Lung microvascular endothelial cell (primary cell): ENCODE measurements at places on chromosomes 4 and X.

GRCh38 chr4:8422327-8422726 is 18.2 kb downstream of the ACOX3 start:
- DNase-seq = no peak

- DNase-seq = no peak
Observed at GRCh38 chr4:56372774-56373173, 14.5 kb downstream of the AASDH start.

DNA sequence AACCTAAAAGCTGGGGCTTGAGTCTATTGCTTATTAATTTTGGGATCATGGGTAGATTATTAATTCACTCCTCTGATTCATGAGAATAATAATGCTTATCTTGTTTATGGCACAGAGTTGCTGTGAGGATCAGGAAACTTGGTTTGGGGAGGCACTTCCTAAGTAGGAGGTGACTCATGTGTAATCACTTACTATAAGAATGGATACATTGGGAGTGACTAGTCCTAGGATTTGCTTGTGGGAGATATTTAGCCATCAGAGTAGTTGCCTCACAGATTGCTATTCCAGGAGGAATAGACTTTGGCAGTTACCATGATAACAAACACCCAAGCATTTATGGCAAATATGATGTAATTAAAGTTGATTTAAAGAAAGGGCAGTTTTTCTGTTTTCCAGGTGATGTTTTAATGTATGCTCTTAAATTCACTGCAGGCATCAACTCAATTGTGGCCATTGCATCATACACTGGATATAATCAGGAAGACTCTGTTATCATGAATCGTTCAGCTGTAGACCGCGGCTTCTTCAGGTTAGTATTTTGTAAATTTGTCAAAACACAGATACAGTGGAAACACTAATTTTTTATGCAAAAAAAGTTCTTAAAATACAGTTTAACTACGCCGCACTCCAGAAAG is 41.9 kb downstream of the POLR2B start:
- peak; percentile 94 for DNase-seq

GRCh38 chr4:101774807-101775206 is 15.7 kb upstream of the BANK1 start:
- no peak for DNase-seq

GRCh38 chr4:148445071-148445859 is 3.1 kb upstream of the NR3C2 start:
- DNase-seq = peak; percentile 82

GRCh38 chr4:145178740-145179280 is 1.6 kb downstream of the OTUD4 start:
- DNase-seq = no peak

- DNase-seq = no peak
Observed at GRCh38 chr4:19971829-19972228, 279.9 kb upstream of the SLIT2 start.

- no peak for DNase-seq
Observed at GRCh38 chr4:141020801-141021261, 112.4 kb downstream of the RNF150 start.

DNA sequence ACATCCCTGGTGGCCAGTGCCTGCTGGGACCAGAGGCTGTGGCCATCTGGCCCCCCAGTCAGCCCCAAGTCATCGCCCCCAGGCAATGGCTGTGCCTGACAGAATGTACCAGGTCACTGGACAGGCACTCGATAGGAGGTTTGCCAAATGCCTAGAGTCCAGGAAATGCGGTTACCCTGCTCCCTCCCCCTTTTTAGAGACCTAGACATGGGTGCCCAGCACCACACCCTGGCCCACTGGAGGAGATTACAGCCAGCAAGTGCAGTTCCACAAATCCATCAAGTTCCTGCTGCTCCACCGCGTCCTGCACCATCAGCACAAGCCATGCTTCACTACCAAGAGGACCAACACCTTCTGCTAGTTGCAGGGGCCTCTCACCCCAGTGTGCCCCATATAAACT is 16.2 kb upstream of the ZFX start:
- DNase-seq = no peak

- no peak for DNase-seq
Observed at GRCh38 chr4:177128306-177128705, 181.4 kb upstream of the NEIL3 start.

- no peak for DNase-seq
Observed at GRCh38 chrX:106742805-106743204, 16.3 kb downstream of the RNF128 start.

DNA sequence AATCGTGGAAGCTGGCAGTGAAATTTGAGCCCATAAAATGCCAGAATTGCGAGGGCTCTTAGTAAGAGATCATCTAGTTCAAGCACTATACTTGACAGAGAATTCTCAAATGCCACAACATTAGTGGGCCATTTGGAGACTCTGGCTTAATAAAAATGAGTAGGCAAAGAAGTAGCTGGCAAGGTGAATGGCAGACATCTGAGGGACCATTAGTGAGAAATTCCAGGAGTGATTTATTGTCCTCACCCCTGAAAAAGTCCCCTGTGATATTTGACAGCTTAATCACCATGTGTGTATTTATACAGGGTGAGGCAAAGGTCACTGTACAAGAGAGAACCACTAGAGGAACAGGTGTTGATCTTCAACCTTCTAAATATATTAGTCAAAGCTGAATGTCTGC is 207.5 kb downstream of the CHRDL1 start:
- DNase-seq = no peak

- DNase-seq = no peak
Observed at GRCh38 chr4:183599284-183599683, 59.7 kb downstream of the RWDD4 start.

DNA sequence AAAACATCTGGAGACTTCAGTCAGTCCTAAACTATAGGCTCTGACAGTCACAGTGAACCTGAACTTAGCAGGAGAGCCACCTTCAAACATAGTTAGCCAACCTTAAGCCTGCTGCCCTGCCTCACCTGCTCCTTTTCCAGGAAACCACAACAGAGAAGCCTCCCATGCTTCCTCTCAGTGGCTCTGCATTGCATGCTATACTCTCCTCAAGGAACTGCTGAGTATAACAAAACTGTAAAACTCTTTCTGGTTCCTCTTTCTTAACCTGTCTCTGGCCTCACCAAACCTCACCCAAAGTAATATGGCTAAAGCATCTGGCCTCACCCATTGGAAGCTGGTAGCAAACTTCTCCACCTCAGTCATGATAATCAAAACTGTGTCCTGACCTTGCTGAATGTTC is 122.1 kb downstream of the ANKRD50 start:
- no peak for DNase-seq

GRCh38 chr4:124325690-124326089 is 386.8 kb downstream of the ANKRD50 start:
- DNase-seq = no peak

GRCh38 chrX:48956728-48957414 is 536 bp downstream of the OTUD5 start:
- peak; percentile 49 for DNase-seq

DNA sequence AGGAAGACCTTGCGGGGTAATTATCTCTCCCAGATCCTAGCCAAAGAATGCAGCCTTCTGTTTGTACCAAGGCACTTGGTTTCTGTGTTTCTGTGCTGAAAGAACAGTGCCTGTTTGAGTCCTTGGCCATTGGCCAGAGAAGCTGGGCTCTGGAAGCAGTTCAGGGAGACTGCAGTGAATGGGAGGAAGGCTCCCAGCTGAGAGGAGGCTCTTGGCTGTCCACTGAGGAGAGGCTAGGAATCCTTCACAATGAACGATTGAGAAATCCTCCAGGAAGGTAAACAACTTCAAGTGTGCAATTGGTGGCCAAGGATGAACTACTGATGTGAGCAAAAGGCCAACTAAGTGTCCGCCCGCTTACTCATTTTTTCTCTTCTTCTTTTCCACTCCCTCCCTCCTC is 61.3 kb downstream of the HS3ST1 start:
- DNase-seq = peak; percentile 6

- DNase-seq = no peak
Observed at GRCh38 chr4:117898496-117898895, 135.8 kb upstream of the NDST3 start.

- no peak for DNase-seq
Observed at GRCh38 chrX:119189595-119189994, 46.5 kb upstream of the PGRMC1 start.

DNA sequence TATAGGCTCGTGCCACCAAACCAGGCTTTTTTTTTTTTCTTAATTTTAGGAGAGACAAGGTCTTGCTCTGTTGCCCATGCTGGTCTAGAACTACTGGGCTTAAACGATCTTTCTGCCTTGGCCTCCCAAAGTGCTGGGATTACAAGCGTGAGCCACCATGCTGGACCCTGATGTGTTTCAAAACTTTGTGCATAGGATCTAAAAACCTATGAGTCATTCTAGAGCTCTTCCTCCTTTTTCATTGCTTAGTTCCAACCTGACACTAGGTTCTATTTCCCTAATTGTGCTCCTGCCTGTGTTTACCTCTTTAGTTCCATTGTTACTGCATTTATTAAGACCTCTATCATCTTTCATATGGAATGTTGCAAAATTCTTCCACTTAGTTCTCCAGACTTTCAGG is 57.3 kb downstream of the HPGD start:
- no peak for DNase-seq

- no peak for DNase-seq
Observed at GRCh38 chrX:40272141-40272540, 174.4 kb upstream of the BCOR start.

- no peak for DNase-seq
Observed at GRCh38 chr4:89665662-89666061, 171.3 kb downstream of the SNCA start.

DNA sequence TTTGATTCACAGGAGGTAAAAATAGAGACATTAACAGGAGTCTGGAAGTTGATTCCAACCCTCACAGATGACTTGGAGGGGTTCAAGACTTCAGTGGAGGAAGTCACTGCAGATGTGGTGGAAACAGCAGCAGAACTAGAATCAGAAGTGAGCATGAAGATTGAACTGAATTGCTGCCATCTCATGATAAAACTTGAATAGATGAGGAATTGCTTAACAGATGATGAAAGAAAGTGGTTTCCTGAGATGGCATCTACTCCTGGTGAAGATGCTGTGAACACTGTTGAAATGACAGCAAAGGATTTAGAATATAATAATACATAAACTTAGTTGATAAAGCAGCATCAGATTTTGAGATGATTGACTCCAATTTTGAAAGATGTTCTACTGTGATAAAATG is 76.5 kb downstream of the RELL1 start:
- no peak for DNase-seq

- no peak for DNase-seq
Observed at GRCh38 chr4:85543832-85544231, 68.9 kb downstream of the ARHGAP24 start.

- no peak for DNase-seq
Observed at GRCh38 chr4:122755675-122756074, 23.2 kb downstream of the BBS12 start.

- DNase-seq = peak; percentile 43
Observed at GRCh38 chr4:101835121-101835904, 44.8 kb downstream of the BANK1 start.

GRCh38 chrX:139936259-139936658 is 3.4 kb upstream of the ATP11C start:
- no peak for DNase-seq

- no peak for DNase-seq
Observed at GRCh38 chr4:99379571-99379970, 27.0 kb upstream of the ADH1C start.

DNA sequence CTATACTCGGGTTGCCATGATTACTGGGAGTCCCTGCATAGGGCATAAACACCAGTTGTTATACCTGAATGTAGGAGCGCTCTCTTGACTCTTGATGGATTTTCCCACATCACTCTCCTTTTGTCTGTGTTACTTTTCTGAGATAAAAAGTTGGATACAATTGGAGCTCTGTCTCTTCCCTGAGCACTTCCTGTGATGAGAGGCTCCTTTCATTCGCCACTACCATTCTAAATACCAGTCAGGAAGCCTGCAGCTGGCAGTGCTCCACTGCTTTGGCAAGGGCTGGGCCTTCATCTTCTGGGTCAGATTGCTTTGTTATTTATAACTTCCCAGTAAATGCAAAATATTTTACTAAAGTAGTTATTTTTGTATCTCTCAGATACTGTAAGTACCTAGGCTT is 13.9 kb downstream of the TCEANC start:
- no peak for DNase-seq

DNA sequence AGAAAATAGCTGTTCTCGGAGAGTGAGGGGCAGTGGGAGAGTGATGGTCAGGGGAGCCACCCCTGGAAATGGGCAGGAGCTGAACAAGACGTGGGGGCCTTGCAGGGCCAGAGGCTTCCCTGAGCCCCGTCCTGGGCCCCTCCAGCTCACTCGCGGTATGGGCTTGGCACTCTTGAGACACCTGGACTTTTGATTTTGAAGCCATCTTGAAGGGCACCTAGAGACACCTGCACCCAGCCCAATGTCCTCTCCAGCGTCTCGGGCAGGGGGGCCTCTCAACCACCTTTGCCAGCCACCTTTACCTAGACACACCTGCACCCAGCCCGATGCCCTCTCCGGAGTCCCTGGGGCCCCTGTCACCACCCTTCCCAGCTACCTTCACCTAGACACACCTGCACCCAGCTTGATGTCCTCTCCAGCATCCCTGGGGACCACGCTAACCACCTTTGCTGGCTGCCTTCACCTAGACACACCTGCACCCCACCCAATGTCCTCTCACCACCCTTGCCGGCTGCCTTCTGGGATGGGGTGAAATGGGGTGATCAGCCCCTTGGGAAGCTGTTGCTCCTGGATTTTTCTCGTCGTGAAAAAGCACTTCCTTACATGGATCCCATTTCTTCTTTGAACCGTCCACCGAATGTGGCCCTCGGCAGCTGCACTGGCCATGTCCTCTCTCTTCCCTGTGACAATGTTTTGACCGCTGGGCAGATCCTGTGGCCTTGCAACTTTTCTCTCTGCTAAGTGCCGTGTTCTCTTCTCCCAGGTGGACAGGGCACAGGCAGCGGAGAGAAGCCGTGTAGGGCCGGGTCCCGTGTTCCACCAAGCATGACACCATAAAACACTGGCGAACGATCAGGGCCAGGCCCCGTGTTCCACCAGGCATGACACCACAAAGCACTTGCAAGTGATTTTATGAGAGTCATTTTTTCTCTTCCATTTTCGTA is 47.5 kb downstream of the CPZ start:
- no peak for DNase-seq

DNA sequence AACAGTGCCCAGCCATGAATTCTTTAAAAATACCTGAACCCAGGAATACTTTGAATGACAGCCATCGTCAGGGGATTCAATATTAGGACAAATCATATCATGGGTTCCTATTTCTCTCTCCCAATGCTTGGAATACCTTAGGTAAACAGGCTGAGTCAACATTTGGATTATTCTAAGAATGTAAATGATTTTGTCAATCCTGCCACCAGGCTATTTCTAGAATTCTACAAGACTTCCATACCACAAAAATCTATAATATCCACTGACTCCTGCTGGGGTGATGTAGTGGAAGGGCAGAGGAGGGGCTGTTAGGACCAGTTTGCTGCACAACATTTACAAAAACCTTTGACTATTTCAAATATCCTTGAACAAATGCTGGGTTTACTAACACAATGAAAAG is 65.2 kb downstream of the IGFBP7 start:
- no peak for DNase-seq

DNA sequence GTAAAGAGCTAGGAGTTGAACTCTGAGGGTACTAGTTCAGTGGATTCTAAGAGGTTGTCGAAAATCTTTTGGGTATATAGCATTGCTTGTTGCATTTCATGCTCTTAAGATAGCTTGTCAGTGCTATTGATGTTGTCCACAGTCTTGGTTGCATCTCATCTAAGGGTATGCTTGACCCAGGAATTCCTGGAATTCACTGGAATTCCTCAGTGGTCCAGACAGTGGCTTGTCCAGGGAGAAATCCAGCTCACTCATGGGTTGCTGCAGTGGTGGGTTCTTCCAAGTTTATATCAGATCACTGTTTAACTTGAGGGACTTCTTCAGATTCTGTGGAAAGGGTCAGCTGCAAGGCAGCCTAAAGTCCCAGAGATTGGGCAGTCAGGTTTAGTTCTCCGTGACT is 29.8 kb upstream of the SMARCAD1 start:
- DNase-seq = no peak
